ENCODE measurements at places on chromosomes 6 and 20. TPM values are rescaled to one million over a fixed set of nuclear protein-coding genes. Genes with fewer than 3 reads are reported as not detected.

DNA sequence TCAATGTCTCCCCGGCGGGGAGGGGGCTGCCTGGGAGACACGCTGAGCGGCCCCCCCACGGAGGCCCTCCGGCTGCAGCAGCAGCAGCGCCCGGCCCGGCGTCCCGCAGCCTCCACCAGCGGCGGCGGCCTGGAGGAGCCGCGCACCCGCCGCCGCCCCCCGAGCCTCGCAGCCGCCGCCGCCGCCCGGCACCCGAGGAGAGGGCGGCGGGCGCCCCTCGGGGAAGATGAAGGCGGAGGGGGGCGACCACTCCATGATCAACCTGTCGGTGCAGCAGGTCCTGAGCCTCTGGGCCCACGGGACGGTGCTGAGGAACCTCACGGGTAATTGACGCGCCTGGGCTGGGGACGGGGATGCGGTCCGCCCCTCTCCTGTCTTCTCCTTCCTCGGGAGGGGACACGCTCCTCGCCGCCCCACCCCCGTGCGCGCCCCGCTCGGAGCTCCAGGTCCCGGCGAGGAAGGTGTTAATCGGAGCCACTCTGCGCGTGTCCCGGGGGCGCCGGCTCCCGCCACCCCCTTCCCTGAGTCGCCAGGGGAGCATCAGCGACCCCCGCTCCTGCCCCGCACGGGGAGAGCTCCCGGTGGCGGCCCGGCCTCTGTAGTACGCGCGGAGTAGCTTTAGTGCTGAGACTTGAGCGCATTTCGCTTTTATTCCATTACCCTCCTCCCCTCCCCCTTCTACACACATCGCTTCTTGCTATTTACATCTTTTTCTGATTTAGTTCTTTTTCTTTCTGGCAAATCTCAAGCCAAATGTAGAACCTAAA lies 686 bp downstream of the TMEM170B start:
- DNase-seq: peak; percentile 73

DNA sequence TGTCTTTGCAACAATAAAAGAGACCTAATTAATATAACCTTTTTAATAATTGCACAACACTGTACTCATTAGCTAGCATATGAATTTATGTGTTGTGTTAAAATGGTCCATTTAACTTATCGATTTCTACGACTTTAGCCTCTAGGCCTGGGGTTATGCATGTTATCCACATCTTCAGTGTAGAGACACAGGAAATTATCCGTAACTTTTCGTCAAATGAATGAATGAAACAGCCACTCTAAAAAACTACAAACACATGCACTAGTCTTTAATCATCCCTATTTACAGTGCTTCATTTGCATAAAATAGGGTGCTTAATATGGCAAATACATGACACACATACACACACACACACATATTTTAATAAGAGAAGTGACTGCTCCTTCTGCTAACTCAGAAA lies 22.3 kb upstream of the LMBRD1 start:
- no peak for DNase-seq

TFAP2C gene
- 0.60 TPM for total RNA-seq

MRAP2 gene
- 0.75 TPM for total RNA-seq

APCDD1L gene
- not detected for total RNA-seq
